Activated naive CD4-positive, alpha-beta T cell treated with anti-CD3 and anti-CD28 coated beads for 36 hours (primary cell): ENCODE measurements at places on chromosomes 2 and 18. TPM values are rescaled to one million over a fixed set of nuclear protein-coding genes. Genes with fewer than 3 reads are reported as not detected.

GRCh38 chr2:38394041-38394440 lies 17.0 kb upstream of the ATL2 start:
- no peak for DNase-seq

LMAN2L gene
- 4.8 TPM for total RNA-seq

DNA sequence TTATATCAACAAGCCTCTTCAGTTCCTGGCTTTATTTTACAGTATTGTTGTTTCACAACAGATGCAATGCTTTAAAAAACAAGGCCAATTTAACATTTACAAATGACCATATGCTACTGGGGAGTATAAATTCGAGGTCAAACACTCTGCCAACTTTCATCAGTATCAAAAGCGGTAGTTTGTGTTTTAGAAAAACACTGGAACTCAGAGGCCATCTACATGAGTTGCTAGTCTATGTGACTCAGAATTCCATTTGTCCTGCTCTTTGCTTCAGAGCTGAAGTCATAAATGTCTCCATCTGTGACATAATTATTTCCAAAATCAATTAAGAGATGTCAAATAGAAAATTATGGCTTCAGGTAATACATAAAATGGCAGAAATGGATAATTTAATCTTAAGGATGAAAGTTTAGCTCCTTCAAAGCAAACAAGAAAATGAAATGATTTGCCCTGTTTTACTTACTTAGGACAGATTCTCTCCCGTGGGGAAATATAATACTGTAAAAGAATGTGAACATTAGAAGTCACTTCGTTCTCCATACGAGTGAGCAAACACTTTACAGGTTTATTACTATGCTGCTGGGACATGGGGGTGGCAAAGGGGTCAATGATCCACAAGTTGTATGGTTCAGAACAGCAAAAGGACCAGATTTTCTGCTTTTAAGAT lies 3.7 kb downstream of the MEX3C start:
- DNase-seq: no peak

GRCh38 chr2:129277585-129277981 lies 701.9 kb upstream of the RAB6C start:
- no peak for DNase-seq

DNA sequence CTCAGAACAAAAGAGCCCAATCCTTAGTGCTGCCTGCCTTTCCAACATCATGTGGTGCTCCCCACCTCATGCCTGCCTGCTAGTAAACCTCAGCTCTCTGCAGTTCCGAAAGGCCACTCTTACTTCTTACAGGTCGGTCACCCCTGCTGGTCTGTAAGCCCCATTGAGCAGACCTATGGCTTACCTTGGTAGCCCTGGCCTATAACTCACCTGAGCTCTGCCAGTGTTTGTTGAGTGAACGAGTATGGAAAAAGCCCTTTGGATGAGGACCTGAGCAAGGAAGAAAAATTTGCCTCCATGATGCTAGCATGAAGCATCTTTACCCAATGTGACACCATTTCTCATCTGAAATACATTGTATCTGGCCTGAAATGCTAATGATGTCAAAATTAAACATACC lies 83.3 kb downstream of the LIPG start:
- DNase-seq: no peak

GRCh38 chr2:191020742-191021381 lies 6.9 kb upstream of the STAT1 start:
- peak; percentile 61 for DNase-seq

- DNase-seq: no peak
Observed at GRCh38 chr2:125979886-125980285, 676.1 kb upstream of the GYPC start.

KIDINS220 gene
- 19.3 TPM for total RNA-seq

- no peak for DNase-seq
Observed at GRCh38 chr2:103781313-103781712, 1019.5 kb downstream of the TMEM182 start.

DNA sequence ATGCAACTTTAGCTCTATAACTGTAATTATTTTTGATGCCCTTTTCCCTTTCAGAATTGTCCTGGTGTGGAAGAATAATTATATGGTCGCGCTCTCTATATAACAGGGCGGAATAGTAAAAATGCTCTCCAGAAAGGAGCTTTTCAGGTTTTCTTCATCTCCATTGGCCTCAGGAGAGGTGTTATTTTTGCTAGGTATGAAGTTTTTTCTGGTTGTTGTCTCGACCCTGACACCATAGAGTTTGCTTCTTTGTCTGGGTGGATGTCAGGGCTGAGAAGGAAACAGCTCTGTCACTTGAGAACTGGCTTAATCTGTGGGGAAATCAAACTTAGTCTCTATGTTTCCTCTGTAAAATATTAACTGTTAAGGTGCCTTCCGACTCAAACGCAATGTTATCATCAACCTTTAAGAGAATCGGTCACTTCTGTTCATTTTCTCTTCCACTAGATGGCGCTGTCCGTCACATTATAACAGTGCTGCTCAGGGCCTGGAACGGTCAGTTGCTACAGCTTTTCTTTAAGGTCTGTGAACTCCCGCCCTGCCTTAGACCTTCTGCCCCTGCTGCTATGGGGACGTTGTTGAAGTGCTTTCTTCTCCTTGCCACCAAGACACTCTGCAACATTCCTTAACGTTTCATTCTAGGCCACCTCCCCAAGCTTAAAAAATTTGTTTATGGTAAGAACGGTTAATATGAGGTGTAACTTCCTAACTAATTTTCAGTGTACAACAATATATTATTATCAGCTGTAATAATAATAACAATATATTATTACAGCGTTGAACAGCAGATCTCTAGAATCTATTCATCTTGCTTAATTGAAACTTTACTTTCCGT lies 23.8 kb upstream of the SERPINB12 start:
- DNase-seq: peak; percentile 79

- no peak for DNase-seq
Observed at GRCh38 chr2:48162742-48163141, 256.4 kb upstream of the FBXO11 start.

DNA sequence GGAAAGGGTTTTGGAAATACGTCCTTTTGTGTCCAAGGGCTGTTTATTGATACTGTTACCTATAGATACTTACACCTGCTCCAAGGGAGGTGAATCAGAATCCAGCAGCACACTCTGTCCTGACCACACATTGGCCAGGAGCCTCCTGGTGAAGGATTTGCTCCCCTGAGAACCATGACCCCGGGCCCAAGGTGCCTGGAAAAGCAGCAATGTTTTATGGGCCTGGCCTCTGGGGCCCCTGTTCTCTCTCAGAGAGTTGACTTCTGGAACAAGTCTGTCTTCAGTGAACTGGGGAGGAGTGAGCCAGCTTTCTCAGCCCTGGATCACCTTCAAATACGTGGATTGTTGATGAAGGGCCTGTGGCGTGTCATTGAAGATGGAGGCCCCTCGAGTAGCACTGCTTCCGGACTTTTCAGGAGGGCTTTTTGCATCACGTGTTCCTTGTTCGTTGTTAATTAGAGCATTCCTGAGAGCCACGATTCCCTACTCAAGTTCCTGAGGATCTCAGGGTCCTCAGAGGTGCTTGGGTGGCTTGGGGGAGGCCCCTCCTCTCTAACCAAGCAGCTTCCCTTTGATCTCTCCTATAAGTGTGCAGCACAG lies 78.5 kb upstream of the RPL31 start:
- no peak for DNase-seq

TEKT4 gene
- not detected for total RNA-seq

DNA sequence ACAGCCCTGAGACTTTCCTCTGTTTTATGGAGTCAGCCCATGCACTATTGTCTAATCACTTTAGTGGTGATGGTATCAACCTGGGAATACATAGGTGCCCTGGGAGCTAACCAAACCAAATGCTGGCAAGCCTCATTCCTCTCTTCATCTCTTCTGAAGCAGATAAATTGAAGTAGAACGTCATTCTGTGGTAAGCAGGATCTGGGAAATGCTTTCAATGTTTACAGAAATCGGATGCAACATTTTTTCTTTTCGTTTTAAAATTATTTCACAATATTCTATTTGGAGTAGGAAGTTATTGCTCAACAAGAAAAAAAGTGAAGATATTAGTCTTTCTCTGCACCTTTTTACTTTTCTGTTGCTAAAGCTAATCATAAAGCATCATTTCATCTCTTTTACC lies 114.2 kb downstream of the RBMS1 start:
- no peak for DNase-seq

GRCh38 chr2:68824831-68825230 lies 46.4 kb downstream of the BMP10 start:
- no peak for DNase-seq

- DNase-seq: no peak
Observed at GRCh38 chr2:8479298-8479697, 202.6 kb upstream of the ID2 start.

SCN1A gene
- total RNA-seq: not detected

- peak; percentile 76 for DNase-seq
Observed at GRCh38 chr2:26068602-26069298, 34.9 kb downstream of the RAB10 start.

- no peak for DNase-seq
Observed at GRCh38 chr18:46290440-46291020, 186.3 kb downstream of the HAUS1 start.

CROCC2 gene
- not detected for total RNA-seq

GRCh38 chr2:190179754-190180312 lies 117.3 kb upstream of the MSTN start:
- DNase-seq: no peak

GRCh38 chr2:38146907-38147307 lies 71.0 kb upstream of the CYP1B1 start:
- no peak for DNase-seq

CHST9 gene
- not detected for total RNA-seq

DNA sequence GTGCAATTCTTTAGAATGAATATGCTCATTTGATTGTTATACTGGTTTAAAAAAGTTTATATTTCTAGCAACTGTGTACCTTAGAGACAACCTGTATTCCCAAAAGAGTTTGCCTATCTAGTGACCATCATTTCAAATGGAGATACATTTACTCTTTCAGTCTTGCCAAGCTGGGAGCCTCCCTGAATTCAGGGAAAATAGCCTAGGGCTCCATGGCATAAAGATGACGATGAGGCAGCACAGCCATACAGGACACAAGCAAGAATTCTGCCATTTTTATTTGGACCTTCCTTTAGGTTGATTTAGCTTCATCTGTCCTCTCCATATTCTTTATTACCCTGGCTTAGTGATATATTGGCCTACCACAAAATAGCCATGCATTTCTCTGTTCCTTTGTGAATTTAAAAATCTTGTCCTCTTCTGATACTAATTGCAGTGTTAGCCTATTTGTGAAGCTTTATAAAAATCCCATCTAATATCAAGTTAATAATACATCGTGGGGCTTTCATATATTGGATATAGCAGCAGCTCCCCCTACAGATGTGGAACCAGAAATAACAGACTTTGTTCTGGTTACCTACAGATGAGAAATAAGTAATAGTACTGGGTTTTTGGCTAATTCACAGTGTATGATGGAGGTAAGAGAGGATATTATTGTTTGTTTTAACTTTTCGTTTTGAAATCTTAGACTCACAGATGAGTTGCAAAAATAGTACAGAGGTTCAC lies 1661.9 kb upstream of the PIK3C3 start:
- DNase-seq: no peak

GRCh38 chr2:172571245-172571644 lies 15.4 kb downstream of the PDK1 start:
- no peak for DNase-seq

DNA sequence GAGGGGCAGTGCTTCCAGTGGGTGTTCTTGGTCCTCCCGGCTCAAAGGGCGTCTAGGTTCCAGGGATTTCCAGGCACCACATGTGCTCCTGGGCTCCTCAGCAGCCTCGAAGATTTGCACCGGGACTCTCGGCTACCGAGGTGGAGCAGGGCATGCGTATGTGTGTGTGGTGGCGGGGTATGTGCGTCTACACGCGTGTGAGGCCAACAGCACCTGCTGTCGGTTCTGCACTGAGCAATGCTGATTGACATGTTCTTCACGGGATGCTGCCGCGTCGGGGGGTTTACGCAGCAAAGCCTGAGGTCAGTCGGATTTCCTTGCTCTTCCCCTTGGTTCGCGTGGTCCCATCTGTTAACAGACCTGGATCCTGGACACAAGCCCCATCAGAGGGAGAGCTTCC lies 119.8 kb downstream of the NDUFA10 start:
- DNase-seq: no peak

DNA sequence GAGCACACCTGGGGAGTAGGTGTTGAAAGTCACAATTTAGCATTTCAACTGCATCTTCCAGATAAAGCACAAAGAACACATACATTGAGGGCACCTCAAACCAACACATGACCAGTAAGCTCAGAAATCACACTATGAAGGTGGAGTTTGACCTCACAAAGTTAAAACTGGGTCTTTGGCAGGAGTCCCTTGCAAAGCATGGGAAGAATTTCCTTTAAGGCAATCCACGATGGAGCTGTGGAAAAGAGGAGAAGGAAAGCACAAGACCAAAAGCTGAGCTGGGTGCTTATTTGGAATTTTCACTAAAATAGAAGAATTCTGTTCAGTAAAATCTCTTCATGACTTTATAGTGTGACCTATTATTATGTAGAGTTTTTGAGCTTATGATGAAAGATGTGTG lies 212.9 kb upstream of the APCDD1 start:
- no peak for DNase-seq

NEB gene
- 0.14 TPM for total RNA-seq

GRCh38 chr2:75289771-75290170 lies 90.5 kb upstream of the TACR1 start:
- no peak for DNase-seq

IFT172 gene
- 9.2 TPM for total RNA-seq

DNA sequence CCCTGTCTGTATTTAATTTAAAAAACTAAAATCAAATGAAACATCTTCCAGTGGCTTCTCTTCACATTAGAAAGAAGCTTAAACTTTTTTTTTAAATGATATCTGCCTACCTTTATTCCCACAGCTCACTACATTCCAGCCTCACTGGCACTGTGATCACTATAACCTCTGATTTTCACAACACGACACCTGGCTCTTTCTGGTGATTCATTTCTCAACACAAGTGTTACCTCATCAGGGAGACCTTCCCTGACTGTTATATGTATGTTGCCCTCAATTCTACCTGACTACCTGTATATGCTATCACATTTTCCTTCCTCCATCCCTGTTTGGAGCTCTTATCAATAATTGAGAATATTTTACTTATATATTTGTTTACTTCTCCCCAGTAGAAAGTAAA lies 76.6 kb downstream of the BAZ2B start:
- DNase-seq: no peak

DNA sequence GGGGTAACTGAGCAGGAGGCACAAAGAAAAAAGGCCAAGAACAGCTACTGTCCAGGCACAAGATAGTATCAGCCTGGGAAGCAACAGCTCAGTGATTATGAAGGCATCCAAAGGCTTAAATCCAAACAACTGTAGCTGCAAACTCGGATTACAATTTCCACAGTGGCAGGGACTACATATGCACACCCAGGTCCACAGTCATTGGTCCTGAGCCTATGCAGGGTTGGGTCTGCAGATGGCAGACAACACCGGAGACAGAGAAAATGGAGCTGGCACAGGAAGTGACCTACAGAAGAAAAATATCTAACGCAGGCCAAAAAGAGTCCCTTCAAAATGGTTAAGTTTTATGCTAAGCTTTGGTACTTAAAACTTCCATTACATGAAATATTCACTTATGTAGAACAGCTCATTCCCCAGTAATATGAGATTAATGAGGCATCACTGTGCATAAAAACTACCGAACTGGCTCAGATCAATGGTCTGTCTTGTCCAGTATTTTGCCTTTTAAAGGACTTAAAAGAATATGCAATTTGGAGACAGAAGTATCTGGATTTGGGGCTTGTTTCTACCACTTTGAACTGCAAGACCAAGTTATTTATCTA lies 132.1 kb downstream of the SUCLG1 start:
- DNase-seq: no peak
